ENCODE measurements at places on chromosomes 1 and 21. TPM values are rescaled to one million over a fixed set of nuclear protein-coding genes. Genes with fewer than 3 reads are reported as not detected.

- DNase-seq = no peak
These were observed 37.2 kb upstream of the GBP5 start for GRCh38 chr1:89309828-89310227.

Gene CLEC20A
- polyA plus RNA-seq = 0.35 TPM

Gene KCNJ15
- polyA plus RNA-seq = 222 TPM

Gene LCE3D
- not detected for polyA plus RNA-seq

Gene SHISAL2A
- 1.6 TPM for polyA plus RNA-seq
